M059J (cell line): ENCODE measurements at places on chromosomes 2 and 18.

GRCh38 chr2:7432436-7432835 is 515.2 kb downstream of the RNF144A start:
- DNase-seq = no peak

DNA sequence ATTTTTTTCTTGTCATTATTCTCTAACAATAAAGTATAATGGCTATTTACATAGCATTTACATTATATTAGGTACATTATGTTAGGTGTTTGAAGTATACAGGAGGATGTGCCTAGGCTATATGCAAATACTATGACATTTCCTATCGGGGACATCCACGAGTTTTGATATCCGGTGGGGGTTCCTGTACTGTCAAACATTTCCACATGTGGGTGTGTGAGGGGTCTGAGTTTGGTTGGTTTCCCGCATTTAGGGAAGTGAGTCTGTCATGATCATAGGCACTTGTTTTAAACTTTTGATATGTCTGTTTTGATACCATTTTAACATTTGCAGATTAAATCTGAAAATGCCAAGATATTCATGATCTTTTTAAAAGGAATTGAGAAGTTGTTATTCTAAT is 76.0 kb downstream of the CEP192 start:
- DNase-seq = no peak

DNA sequence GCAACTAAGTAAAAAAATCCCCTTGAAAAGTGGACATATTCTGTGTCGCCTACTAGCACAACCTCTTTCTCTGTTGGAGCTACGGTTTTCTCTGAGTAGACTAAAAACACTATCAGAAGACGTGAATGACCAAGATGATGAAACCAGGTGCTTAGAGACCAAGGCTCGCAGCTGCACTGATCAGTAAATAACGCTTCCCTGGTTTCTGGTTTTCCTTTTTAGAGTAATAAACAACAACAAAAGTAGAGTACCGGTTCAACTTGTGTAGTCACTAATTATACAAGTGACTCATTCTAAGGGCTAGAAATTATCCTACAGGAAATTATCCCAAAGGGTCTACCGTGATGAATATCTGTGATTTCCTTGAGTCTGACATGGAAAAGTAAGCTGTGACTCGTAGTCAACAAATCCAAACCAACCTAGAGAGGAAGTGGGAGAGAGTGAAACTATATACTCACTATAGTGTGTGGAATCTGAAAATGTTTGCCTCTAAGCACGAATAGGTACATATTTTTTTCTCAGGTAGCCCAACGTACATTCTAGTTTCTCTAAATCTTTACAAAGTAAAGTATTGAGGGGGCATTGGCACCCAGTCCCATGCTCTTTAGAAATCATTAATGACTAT is 17.8 kb downstream of the RASGRP3 start:
- peak; percentile 53 for DNase-seq

- no peak for DNase-seq
Measured at GRCh38 chr2:71699428-71699827, 246.1 kb downstream of the DYSF start.

DNA sequence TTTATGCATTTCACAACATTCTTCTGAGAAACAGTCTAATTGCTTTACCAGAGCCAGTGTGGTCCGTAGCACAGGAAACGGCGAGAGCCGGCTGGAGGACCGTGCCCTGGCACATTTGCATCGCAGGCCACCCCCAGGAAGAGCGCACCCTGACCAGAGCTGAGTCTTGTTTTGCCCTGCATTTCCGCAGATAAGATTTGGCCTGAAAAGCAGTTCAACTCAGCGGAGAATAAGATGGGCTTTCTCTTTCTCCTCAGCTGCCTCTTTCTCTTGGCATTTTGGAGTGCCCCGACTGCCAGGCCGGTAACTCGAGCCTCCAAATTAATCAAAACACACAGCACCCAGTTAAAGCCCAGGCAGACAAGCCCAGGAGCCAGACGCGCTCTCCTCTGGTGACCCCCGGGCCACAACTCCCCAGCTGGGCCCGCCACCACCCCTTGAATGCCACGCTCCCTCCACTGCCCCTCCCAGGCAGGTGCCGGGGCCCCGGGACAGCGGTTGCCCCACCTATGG is 464 bp downstream of the COL4A4 start:
- DNase-seq = peak; percentile 24
